Neural progenitor cell (in vitro differentiated cells): ENCODE measurements at places on chromosomes 16 and 17. TPM values are rescaled to one million over a fixed set of nuclear protein-coding genes. Genes with fewer than 3 reads are reported as not detected.

The WFIKKN1 gene
- 5.9 and 22.5 TPM in 2 replicates for total RNA-seq

DNA sequence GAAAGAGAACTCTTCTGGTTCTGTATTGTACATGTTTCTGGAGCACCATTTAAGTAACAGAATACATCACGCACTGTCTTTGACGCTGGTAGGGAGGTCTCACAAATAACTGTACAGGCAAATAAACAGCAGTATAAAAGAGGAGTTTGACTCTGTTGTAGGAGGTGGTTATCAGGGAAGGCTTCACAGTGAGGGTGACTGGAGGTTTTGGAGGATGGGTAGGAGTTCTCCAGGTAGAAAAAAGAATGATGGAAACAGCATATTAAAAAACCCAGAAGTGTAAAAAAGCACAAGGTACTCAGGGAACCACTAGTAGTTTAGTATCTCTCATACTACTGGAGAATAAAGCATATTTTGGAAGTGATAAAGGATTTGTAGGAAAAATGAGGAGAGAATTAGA lies 2.7 kb upstream of the SLC6A2 start:
- H3K4me3 ChIP-seq, result no peak overlapping the region
- H3K27me3 ChIP-seq, result peaks cover 100% of the 10 kb centered on the region
- no peak for DNase-seq
- no peaks in the 10 kb centered on the region for H3K36me3 ChIP-seq

DNA sequence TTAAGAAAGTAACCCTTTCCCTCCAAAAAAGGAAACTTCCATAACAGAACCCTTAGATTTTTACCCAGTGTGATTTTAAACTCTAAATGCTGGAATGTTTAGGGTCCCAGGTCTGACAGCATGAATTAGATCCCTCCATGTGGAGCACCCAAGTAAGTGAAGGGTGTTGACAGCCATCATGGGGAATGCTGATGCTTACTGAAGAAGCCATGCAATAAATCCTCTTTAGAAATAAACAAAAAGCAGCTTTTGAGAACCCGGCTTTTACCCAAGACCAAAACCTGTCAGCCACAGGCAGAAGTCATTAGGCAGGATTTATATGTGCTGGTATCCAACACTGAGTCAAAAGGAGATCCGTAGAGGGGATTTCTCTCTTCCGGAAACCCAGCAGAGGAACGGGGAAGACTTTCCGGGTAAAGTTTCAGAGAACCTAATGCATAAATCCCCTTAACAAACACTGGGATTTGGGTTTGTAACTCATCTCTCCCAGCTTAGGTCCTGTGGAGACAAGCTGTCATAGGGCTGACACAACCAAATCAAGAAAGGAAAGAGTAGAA lies 287.5 kb downstream of the IRX3 start:
- DNase-seq, result peak; percentile 32
- no peak overlapping the region for H3K4me3 ChIP-seq
- H3K4me1 ChIP-seq, result peaks cover 8% of the 10 kb centered on the region
- H3K27me3 ChIP-seq, result no peaks in the 10 kb centered on the region
- H3K36me3 ChIP-seq, result no peaks in the 10 kb centered on the region

DNA sequence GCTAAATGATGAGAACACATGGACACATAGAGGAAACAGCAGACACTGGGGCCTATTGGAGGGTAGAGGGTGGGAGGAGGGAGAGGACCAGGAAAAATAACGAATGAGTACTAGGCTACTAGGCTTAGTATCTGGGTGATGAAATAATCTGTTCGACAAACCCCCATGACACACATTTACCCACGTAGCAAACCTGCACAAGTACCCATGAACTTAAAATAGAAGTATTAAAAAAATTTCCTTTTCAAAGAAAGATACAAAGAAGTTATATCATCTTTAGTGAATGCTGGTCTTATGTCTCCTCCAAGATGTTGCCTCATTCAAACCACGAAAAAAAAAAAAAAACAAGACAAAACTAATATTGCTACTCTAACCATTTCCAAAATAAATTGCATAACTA lies 31.7 kb downstream of the MBTD1 start:
- H3K27ac ChIP-seq, result no peak overlapping the region
- no peak overlapping the region for H3K4me3 ChIP-seq
- no peaks in the 10 kb centered on the region for H3K4me1 ChIP-seq
- H3K27me3 ChIP-seq, result no peaks in the 10 kb centered on the region
- DNase-seq, result no peak

- H3K4me3 ChIP-seq, result no peak overlapping the region
- no peaks in the 10 kb centered on the region for H3K27me3 ChIP-seq
- no peak overlapping the region for H3K27ac ChIP-seq
- H3K4me1 ChIP-seq, result peaks cover 20% of the 10 kb centered on the region
Measured at GRCh38 chr17:77881545-77881944, 77.0 kb upstream of the TNRC6C start.

GRCh38 chr16:71771571-71771970 lies 37.1 kb downstream of the AP1G1 start:
- H3K27ac ChIP-seq, result no peak overlapping the region
- DNase-seq, result no peak
- H3K4me3 ChIP-seq, result no peak overlapping the region

DNA sequence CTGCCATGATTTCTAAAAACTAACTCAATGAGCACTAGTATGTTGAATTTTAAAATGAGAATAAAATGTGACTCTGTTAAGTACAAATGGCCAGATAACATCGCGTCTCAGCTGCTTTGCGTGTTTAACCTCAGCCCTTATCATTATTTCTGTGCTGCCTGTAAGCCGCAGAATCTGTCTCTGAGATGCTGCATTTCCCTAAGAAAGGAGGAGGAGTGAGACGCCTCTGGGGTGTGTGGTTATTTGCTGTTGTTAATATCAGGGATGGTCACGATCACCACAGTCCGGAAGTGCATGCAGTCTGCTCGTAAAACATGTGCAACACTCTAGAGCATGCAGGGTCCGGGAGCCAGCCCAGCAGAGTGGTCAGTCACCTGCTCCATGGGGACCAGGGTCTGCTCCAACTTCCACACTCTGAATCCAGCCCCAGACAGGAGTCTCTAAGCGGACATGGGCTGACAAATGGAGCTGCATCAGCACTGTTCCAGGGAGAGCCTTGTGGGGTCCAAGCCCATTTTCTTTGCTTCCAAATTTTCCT lies 342.5 kb downstream of the MAF start:
- DNase-seq, result no peak
- H3K36me3 ChIP-seq, result no peaks in the 10 kb centered on the region
- H3K27ac ChIP-seq, result no peak overlapping the region
- H3K4me1 ChIP-seq, result no peaks in the 10 kb centered on the region
- no peaks in the 10 kb centered on the region for H3K27me3 ChIP-seq

- H3K27me3 ChIP-seq, result no peaks in the 10 kb centered on the region
- peaks cover 10% of the 10 kb centered on the region for H3K36me3 ChIP-seq
- no peaks in the 10 kb centered on the region for H3K4me1 ChIP-seq
- no peak overlapping the region for H3K27ac ChIP-seq
- DNase-seq, result no peak
Measured at GRCh38 chr17:18877104-18877645, 19.2 kb downstream of the PRPSAP2 start.

GRCh38 chr16:28112908-28113307 lies 49.4 kb upstream of the GSG1L start:
- no peak overlapping the region for H3K27ac ChIP-seq
- H3K4me3 ChIP-seq, result no peak overlapping the region
- no peaks in the 10 kb centered on the region for H3K4me1 ChIP-seq
- no peak for DNase-seq
- no peaks in the 10 kb centered on the region for H3K27me3 ChIP-seq
- H3K36me3 ChIP-seq, result no peaks in the 10 kb centered on the region

The TP53TG3F gene
- total RNA-seq, result not detected in 2 replicates

The NGFR gene
- 6.6 and 18.4 TPM in 2 replicates for total RNA-seq
